ENCODE measurements at places on chromosomes 3 and 15.

DNA sequence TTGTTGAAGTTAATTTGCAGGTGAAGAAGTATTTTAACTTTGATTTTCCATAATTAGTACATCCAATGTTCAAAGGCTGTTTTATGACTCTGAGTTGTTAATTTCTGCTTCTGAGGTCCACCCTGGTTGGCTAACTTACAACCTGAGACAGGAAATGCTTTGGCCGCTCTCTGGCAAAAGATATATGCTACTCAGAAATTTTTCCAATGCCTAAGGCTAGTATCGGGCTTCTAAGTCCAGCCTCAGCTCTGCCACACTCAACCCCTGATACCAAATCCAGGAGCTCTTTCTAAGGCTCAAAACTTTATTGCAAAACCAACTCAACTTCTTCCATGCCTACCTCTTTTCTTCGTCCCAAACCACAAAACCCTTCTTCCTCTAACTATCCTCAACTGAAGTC is 192.9 kb downstream of the NEK10 start:
- no peak for DNase-seq

GRCh38 chr3:167813169-167814123 is 77.9 kb downstream of the SERPINI1 start:
- no peak for DNase-seq

DNA sequence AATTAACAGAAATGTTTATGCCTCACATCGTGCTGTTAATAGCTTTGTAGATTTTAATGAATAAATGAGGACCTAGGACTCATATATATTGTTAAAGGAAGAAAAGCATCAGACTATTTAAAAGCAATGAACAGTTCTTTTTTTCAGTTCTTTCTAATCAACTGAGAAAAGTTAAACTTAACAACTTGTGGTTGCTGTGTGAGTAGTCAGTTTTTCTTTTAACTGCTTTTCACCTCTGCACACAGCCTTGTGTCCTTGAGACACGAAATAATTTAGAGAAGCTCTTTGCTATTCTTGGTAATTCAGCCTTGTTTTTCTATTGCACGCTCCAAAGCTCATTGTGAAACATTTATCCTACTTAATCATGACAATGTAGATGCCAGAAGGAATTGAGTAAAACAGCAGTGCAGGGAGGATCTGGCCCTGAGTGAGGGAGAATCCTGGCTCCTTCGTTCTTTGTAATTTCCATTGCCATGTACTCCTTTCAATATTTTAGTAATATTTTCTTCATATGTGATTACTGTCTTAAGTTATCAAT is 499.0 kb downstream of the PYDC2 start:
- DNase-seq, result no peak

GRCh38 chr3:10204921-10205320 is 40.2 kb downstream of the IRAK2 start:
- DNase-seq, result no peak

- no peak for DNase-seq
Observed at GRCh38 chr15:70503073-70503745, 260.1 kb downstream of the UACA start.

DNA sequence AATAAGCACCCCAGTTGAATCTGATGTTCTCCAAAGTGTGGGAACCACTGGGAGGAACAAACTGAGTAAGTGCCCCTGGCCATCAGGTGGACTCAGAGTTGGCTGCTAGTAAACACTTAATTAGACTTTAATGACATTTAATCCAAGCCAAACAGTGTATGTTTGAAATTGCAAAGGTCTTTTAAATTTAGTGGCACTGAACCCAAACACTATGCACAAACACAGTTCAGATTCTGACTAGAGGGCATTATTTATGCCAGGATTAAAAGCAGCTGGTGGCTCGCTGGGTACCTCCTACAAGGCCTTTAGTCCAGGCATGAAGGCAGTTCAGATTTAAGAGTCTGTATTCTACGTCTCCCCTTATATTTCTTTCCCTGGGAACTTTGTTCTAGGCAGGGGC is 264.8 kb downstream of the CLSTN2 start:
- DNase-seq, result no peak

GRCh38 chr3:128190501-128190900 is 37.2 kb downstream of the EEFSEC start:
- DNase-seq, result no peak

GRCh38 chr3:58698246-58698645 is 31.7 kb upstream of the FAM3D start:
- no peak for DNase-seq

- no peak for DNase-seq
Observed at GRCh38 chr3:133258358-133258757, 141.5 kb upstream of the BFSP2 start.

DNA sequence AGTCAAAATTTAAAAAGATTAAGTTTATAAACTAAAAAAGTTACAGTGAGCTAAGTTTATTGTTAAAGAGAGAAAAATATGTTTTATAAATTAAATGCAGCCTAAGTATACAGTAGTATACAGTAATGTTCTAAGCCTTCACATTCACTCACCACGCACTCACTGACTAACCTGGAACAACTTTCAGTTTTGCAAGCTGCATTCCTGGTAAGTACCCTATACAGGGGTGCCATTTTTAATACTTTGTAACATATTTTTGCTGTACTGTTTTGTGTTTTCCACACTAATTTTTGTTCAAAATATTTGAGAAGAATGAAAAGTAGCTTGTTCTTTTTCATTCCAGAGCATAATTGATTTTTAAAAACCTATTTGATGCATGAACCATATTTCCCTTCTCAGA is 524.9 kb downstream of the RBMS3 start:
- no peak for DNase-seq

DNA sequence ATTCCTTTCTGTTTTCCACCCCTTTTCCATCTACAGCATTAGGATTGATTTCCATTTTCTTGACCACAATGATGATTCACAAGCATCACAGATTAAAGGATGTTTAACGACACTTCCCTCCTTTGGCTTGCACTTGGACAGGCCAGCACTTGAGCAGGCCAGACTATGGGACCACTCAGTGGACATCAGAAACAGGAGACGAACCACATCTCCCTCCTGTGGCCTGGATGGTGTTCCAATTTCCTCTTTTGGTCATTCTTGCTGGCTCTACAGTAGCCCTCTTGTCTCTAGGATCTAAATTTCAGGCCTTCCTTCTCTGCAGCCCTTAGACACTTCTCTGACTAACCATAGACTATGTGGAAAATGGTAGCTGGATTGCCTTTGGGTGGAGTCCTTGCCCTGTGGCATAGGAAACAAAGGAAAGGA is 78.8 kb upstream of the BOC start:
- DNase-seq, result no peak

- peak; percentile 39 for DNase-seq
Observed at GRCh38 chr15:50260969-50261496, 4.5 kb downstream of the HDC start.

- DNase-seq, result no peak
Observed at GRCh38 chr15:85380812-85381642, 624 bp downstream of the AKAP13 start.

DNA sequence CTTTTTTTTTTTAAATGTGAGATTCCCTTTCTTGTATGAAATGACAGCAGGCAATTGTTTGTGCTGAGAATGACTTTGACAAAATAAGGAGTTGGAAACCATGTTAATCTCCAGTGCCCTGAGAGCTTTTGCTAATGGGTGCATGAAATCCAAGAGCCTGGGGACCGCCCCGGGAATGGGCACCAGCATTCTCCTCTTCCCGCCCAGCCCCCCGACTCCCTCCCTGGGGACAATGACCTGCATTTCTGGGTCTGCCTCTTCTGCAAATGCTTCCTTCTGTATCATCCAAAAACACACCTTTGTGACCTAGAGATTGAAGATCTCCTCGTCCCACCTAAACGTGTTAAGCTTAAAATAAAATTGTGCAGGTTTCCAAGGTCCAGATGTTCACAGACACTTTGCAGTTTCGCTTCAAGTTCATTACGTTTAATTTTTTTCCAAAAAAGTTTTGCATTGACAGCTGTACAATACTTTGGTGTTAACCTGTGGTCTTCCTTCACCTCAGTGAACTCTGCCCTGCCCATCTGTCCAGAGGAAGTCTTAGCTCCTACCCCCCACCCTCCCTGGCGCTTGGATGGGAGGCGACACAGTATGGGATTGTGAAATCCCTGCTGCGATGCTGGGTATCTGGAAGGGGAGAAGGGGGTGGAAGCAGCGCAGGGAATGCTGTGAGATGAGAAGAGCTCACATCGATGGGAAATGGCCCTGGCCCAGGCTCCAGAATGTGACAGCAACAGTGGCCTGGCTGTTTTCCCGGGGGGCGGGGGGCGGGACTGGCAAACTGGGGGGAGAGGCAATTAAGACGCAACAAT is 50.1 kb downstream of the TLE3 start:
- no peak for DNase-seq

GRCh38 chr3:147049305-147049704 is 357.0 kb downstream of the ZIC4 start:
- DNase-seq, result no peak

DNA sequence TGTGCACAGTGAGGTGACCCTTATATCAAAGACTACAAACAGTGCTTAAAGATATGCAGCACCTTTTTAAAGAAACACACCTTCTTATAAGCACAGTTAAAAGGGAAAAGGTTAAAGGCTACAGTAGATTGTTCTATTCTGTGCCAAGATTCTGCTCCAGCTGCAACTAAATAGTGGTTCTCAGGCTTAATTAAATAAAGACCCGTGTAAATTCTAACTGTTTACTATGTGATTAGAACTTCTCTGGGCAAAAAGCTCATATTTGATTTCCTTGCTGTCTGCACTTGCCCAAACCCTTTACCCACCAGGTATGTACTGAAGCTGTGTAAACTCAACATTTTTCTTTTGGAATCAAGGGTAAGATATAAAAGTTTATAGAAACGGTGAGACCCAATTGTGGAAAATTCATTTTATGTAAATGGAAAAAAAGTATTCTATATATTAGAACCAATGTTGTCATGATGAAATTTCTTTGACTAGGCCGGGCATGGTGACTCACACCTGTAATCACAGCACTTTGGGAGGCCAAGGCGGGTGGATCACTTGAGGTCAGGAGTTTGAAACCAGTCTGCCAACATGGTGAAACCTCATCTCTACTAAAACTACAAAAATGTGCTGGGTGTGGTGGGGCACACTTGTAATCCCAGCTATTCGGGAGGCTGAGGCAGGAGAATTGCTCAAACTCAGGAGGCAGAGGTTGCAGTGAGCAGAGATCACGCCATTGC is 230.6 kb downstream of the MECOM start:
- no peak for DNase-seq

GRCh38 chr3:25293736-25294135 is 134.3 kb upstream of the RARB start:
- no peak for DNase-seq

- DNase-seq, result no peak
Observed at GRCh38 chr3:48064292-48064829, 48.1 kb upstream of the MAP4 start.

DNA sequence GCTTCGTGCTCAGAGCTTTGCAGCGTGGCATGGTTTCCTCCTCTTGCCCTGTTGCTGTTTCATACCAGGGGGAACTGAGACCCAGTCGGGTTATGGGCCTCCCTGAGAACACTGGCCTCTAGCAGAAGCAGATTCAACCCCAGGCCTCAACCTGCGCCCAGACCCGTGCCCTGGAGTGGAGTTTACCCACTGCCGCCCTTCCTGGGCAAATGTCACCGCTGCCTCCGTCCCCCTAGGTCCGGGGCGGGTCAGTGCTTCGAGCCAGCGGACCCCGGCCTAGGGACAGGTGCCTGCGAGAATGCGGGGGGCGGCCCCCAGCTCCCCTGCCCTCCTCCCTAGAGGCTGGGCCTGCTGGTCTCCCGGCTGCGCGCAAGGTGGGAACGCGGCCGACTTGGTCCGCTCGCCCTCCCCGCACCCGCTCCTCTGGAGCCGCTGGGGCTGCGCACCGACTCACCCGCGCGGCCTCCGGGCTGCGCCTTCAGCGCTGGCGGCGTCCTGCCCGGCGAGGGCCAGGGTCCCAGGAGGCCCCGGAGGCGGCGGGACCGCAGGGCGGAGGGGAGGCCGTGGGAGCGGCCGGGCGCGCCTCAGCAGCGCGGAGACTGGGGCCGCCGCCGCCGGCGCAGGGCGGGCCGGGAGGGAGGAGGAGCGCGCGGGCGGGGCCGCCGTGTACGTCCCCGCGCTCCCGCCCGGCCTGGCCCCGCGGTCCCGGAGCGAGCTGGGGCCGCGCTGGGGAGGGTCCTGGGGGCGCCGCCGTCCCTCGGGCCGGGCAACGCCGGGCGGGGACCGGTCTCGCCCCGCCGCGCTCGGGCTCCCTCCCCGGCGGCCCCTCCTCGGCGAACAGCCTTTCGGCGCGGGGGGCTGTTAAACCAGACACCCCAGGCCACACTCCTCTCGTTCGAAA is at the start of gene PIGZ:
PIGZ (minus strand) TSS at position 601 of the 901 bp plus-strand sequence. CDS start 16,802 bp downstream, outside the sequence.
- DNase-seq, result no peak

DNA sequence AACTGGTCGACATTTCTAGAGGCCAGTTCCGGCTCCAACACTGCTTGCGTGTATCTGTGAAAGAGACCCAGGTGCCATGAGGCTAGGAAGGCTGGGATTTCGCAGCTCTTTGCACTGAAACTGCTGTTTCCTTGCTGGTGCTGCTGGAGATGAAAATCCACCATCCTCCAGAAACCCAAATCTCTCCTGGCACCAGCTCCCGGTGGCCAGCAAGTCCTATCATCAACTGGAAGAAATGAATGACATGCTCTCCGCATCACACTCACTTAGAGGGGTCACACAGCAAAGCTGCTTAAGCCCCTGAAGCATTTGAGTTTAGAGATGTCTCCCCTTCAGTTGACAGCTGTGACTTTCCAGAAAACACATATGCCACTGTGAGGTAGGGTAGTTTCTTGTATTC is 471.8 kb upstream of the PROK2 start:
- DNase-seq, result no peak

- no peak for DNase-seq
Observed at GRCh38 chr15:48602358-48603122, 43.0 kb downstream of the FBN1 start.

DNA sequence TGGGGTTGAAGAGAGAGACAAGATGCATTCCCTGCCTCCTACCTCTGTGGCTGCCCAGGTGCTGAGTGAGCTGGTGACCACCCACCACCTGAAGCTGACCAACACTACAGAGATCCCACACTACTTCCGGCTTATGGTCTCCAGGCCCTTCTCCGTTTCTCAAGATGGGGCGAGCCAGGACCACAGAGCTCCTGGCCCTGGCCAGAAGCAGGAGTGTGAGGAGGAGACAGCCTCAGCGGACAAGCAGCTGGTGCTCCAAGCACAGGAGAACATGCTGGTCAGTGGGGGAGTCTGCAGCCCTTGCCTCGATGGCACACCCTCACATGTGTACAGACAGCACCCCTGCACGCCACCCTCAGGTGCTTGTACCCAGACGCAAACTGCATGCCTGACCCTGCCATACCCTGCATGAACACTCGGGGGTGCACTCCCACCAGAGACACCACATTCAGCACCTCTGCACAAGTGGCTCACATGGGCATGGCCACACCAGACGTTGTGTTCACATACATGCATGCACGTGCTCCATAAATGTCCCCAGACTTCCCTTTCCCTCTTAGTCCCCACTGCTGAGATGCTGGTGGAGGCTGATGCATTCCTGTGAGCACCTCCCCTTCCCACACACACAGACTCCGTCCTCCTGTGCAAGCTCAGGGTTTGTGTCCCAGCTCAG is 19.0 kb downstream of the ACAA1 start:
- peak; percentile 10 for DNase-seq

GRCh38 chr15:73691396-73691795 is 7.2 kb downstream of the CD276 start:
- no peak for DNase-seq

GRCh38 chr3:128416578-128417211 is 50.0 kb downstream of the DNAJB8 start:
- no peak for DNase-seq

- DNase-seq, result peak; percentile 87
Observed at GRCh38 chr15:51731549-51732267, 5.7 kb downstream of the LYSMD2 start.

GRCh38 chr3:24370352-24371090 is 124.1 kb downstream of the THRB start:
- no peak for DNase-seq

Data from KG1 (cell line).